ENCODE measurements at places on chromosomes 7 and 10.

GRCh38 chr7:22610951-22611757 is 111.2 kb upstream of the STEAP1B start:
- no peak for DNase-seq

GRCh38 chr10:123018531-123018930 is 9.7 kb downstream of the ACADSB start:
- no peak for DNase-seq

DNA sequence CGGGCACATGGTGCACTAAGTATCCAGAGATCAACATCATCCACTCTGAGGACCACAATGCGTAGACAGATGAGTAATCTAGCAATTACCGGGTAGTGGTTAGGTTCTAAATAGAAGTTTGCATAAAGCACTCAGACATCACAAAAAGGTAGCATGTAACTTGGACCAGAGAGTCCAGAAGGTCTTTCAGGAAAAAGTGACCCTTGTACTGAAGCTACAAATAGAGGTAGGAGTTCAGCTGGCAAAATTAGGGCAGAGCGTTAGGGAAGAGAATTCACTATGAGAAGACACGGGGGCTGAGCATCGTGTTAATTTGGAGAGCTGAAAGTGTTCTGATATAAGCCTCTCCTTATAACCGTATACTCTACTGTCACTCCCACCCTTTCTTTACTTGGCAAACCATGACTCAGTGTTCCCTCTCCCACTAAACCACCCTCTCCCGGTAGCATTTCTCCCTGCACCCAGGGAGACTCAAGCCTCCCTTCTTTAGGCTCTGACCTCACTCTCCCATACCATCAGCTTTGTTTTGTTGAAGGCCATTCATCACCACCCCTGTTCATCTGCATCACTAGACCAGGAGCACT is 222.2 kb upstream of the FZD1 start:
- no peak for DNase-seq

- no peak for DNase-seq
Measured at GRCh38 chr10:103123282-103124024, 69.6 kb downstream of the NT5C2 start.

DNA sequence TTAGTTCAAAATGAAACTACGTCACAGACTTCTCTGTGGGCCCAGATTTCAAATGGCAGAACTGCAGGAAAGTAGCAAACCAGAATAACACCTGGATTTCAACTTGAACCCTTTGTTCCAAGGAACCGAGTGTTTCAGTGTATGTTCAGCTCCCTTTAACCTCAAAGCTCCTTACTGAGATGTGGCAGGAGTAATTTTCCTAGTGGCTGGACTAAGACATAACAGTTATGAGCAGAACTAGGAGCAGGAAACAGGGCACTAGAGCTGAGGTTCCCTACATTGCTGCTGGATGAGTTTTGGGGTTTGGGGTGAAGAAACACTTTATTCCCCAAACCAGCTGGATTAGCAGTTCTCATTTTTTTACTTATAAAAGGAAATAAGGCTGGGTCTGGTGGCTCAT is 50.1 kb downstream of the NSUN6 start:
- no peak for DNase-seq

DNA sequence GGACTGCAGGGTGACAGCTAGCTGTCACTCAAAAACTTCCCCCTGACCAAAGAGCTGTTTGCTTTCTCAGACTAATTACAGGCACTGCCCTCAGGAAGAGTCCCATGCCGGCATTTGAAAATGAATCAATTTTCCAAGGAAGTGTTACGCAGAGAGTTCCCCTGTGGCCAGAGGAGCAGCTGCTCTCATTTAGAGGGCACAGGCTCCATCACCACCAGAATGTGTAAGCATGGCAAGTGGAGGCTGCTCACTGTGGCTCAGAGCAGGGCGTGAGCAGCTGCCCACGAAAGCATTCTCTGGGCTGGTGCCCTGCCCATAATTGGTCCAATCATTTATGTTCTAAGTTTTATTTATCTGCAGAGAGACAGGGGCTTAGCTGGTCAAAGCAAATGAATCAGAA is 202.2 kb downstream of the RAMP3 start:
- no peak for DNase-seq

DNA sequence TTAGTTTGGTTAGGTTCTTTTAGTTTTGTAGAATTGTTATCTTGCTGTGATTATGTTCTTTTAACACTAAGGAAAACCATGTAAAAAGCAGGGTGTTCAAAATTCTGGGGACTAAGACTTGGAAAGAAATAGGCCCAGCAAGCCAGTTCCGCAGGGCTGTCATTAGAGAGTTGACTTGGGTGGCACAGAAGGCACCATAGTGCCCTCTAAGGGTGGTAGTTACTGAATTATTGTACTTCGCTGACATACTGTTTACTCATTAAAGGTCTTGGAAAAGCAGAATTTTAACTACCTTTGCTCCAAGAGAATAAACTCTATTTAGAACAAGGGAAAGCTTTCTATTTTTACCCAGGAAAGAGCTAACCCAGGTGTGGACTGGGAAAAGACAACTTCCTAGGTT is 86.5 kb downstream of the OTUD1 start:
- no peak for DNase-seq

- no peak for DNase-seq
Measured at GRCh38 chr7:98802088-98802780, 67.6 kb downstream of the TMEM130 start.

GRCh38 chr10:131178521-131179331 is 132.8 kb downstream of the TCERG1L start:
- DNase-seq: no peak

DNA sequence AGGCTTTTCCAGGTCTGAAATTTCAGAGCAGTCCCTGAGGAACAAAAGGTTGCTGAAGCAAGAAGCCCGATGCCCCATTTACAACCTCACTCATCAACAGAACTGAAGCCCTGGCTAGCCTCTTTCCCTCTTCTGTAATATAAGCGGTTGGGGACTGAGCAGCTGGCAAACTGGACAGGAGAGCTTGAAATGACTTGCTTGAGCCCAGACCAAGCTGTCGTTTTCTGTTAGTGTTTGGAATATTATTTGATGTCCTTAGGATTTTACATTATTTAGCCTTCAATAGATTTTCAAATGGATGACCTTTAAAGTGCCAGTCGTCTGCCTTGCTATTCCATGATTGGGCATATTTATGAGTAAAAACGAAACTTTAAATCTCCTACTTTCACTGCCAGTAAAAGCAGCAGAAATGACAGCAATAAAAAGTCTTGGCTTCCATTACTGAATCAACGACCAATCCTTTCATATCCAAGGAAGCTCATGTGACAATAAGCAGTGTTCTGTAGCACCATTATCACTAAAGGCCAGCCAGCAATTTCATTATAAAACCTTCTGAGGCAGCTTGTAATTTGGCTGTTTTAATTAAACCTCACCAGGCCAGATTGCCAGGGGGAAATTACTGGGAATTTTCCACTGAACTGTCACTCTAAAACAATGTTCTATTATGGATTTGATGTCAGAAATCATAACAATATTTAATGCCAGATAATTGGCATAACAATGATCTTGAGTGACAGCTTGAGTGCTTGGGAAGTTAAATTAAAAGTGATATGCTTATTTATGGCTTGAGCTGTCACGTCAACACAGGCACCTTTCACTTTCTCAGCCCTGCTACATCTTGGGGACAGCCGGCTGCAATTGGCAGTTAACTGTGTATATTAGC is 85.9 kb downstream of the LSMEM1 start:
- no peak for DNase-seq

DNA sequence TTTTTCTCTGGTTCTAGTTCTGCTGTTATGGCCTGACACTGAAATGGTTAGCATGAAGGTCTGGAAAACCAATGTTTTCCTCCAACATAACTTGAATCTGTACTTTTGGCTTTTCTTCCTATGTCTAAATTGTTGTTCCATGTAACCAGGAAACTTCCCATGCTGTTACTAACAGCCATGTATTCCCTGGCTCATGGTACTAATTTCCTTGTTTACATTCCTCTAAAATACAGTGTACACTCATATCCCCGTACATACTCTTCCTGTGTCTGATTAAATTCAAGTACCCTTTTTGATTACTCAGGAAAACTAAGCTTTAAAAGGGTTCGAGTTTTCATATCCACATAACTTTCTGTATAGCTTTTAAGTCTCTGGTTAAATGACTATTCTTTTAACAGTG is 12.3 kb upstream of the ACSM6 start:
- no peak for DNase-seq

DNA sequence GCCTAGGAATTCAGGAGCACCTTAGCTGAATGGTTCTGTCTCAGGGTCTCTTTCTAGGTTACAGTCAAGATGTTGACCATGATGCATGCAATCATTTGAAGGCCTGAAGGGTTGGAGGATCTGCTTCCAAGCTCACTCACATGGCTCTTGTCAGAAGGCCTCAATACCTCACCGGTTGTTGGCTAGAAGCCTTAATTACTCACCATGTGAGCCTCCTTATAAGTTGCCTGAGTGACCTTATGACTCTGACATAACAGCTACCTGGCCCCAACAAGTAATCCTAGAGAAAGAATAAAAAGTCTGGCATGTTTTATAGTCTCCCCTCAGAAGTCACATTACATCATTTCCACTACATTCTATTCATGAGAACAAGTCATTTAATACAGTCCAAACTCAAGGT is 3.4 kb upstream of the C1GALT1 start:
- no peak for DNase-seq

DNA sequence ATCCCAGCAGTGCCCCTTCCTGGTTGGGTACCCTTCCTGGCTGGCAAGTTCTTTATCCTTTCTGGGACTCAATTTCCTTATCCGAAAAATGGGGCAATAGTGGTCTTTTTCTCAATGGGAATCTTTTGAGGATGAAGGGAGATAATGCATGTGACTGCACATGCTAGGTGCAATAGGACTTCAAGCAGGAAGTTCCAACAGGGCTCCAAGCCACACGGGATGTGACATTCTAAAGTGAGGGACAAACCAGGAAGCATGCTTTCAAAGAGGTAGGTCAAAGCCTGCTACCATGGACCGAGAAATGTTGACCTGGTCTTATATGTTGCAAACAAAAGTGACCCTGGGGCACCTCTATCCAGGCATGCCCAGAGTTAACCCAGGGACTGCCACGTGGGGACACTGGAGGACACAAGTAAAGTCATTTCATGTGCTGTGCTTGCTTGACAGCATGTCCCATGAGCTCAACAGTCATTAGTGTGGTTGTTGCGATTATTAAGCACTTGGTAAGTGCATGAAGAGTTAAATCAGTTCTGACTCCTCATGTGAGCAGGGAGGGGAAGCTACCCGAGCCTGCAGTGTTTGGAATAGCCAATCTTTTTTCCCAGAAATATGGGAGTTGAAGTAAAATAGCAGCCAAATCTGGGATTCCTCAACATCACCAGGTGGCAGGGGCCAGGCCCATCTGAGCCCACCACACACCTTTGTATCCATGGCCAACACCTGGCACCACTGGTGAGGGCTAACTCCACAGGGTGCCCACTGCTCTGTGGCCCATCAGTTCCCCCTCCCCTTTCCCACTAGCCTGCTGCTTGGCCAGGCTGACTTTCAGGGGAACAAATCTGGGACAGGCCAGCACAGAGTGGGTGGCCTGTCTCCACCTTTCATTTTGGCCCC is 5.7 kb downstream of the ARHGAP22 start:
- no peak for DNase-seq

DNA sequence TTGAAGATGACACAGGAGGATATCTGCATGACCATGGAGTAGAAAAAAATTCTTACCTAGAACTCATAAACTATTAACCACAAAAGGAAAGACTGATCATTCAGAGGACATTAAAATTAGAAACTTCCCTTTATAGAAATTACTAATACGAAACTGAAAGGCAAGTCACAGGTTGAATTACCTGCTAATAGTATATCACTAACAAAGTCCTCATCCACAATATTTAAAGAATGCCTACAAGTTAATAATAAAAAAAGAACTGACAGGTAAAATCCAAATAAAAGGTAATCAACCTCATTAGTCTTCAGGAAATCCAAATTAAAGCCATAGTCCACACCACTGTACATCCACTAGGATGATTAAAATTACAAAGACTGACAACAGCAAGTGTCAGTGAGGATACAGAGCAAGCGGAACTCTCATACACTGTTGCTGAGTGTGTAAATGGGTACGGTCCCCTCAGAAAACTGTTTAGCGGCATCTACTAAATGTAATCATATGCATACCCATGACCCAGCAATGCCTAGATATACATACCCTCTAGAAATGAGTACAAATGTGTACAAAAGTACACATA is 71.2 kb downstream of the ARHGAP21 start:
- DNase-seq: no peak
